NCI-H1417 treated with DMSO at 0.1 percent for 48 hours (cell line): ENCODE measurements at places on chromosomes 1 and 21.

DNA sequence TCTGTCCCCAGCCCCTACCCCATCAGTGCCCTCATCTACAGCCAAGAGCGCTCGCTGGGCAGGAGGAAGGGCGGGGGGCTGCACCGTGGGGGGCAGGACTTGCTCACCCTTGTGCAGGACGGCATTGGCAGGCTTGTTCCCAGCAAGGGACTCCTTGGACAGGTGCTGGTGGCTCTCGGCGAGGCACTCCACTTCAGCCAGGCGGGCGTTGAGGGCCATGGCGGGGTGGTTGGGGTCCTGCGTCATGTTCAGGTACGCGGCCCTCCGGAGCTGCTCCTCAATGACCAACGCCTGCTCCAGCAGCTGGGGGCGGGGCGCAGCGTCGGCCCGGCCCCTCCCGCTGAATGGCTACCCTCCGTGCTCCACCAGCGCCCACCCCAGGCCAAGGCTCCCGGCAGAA is 64.0 kb downstream of the KCNAB2 start:
- DNase-seq = no peak

GRCh38 chr1:36327421-36328087 is 4.1 kb upstream of the EVA1B start:
- no peak for DNase-seq

- no peak for DNase-seq
Measured at GRCh38 chr1:39672551-39672947, 642 bp upstream of the NT5C1A start.

GRCh38 chr1:61299463-61299862 is 217.1 kb downstream of the NFIA start:
- DNase-seq = no peak

DNA sequence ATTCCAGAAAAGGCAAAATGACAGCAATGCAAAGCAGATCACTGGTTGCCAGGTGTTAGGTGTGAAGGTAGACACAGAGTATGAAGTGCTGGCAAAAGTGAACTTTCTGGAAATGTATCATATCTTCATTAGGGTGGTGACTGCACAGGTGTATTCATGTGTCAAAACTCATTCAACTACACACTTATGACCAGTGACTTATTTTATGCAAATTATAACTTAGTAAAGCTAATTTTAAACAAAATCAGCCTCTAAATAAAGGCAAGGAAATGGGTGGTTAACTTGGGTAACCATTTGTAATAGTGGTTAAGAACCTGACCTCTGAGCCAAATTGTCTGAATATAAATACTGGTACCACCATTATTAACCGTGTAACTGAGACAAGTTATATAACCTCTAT is 7.4 kb downstream of the COP1 start:
- no peak for DNase-seq

DNA sequence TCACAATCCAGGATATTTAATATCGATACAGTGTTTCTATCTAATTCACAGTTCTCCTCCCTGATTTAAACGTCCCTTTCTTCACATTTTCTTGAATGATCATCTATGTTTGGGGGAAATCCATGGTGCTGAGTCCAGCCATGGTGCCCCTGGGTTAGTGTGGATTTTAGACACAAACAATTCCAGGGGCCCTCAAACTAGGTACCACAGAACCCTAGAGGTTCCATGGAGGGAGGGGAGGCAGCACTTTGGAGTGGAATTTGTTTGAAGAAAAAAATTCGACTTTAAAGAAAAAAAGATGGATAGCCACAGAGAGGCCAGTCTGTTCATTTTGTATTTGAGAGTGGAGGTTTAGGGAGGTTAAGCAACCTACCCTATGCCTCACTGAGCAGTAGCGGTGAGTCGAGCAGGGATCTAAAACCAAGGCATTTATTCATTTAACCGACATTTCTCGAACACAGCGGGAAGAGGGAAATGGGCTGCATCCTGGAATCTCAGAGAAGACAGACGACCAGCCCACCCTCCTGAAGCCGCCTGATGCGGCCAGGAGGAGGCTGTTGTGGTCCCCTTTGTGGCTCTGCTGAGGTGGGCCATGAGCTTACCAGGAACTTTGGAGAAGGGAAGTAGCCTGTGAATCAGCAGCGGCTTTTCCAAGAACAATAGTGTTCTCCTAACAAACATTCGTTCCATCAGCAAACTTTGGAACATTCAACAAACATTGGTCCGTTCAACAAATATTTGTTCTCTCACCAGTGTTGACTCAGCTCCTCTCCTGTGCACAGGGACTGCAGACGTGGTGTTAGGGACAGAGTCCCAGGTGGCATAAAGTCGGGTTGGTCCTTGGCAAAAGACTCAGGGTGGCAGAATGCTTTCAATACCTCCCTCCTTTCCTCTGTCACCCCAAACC is 103.5 kb upstream of the ZBTB40 start:
- DNase-seq = no peak
